SIG-M5 (cell line): ENCODE measurements at places on chromosomes 2 and 18.

- DNase-seq, result no peak
These were observed 42.0 kb downstream of the NDUFA10 start for GRCh38 chr2:239983004-239983778.

DNA sequence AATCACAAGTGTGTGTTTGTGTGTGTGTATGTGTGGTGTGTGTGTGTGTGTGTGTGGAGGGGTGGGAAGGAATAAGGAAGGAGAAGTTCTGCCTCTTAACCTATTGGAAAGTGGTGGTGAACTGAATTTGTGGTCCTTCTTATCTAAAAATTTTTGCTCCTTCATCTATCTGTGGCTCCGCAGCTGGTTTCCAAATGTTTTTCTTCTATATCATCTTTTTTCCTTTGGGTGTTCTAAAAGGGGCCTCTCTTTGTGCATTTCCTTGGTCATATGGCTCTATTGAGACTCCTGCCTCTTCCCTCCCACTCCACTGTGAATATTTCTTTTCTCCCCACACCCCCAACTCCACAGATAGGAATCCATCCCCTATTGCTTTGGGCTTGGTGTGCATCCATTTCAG is 254.9 kb upstream of the CWC22 start:
- DNase-seq, result no peak

DNA sequence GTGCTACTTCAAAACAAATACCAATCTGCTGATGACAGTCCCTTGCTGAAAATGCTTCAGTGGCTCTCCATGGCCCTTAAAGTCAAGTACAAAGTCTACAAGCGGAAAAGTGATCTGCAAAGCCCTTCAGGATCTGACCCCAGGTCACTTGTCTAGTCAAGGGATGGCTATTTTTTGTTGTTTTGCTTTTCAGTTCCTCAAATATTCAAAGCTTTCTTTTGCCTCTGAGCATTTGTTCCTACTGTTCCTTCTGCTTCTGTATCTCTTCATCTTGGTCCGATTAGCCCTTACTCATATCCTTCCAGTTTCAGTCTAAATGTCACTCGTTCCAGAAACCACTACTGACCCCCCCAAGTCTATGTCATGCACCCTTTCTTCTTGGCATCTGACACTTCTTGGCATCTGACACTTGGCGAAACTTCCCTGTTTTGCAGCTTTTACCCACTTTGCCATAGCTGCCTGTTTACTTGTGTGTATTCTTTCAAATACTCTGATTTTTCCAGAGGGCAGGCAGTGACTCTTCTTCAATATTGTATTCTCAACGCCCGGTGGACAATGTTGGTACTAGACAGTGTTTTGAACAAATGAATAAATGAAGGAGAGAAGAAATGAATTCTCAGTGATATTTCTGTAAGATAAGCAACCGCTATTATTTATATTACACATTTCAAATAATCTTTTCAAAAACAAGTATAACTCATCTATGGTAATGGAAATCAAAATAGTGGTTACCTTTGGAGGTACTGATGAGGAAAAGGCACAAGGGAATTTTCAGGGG is 175.9 kb upstream of the FN1 start:
- no peak for DNase-seq

GRCh38 chr2:66794551-66794950 is 359.6 kb downstream of the MEIS1 start:
- no peak for DNase-seq

DNA sequence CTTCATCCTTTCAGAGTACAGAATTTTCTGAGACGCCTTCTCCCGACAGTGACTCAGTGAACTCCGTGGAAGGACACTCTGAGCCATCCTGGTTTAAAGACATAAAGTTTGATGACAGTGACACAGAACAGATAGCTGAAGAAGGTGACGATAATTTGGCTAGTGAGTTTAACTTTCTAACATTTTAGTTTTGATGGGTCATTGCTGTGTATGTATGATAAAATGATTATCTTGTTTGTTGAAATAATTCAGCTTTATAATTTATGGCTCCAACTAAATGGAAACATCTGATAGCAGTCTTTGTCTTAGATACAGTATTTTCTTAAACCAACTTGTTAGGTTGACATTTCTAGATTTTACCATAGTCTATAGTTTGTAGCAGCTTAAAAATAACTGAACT is 38.1 kb downstream of the PIKFYVE start:
- DNase-seq, result no peak
